ENCODE measurements at places on chromosomes 2 and 18. TPM values are rescaled to one million over a fixed set of nuclear protein-coding genes. Genes with fewer than 3 reads are reported as not detected.

DNA sequence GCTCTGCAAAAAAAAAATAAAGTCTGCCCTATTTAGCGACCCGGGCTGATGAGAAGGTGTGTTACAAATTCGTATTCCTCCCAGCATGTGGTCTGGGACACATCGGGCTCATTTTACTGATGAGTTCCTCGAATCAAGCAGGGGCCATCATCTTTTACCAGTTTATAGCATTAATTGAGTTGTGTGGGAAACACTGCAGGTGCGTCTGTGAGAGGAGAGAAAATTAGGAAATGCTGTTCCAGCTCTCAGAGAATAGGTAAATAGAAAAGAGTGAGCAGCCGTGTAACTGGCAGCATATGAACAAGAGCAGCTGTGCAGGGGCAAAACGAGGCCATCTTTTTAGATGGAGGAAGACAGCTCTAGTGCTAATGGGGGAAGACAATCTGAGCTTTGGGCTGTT lies 216.7 kb downstream of the SETBP1 start:
- H3K36me3 ChIP-seq: no peaks in the 10 kb centered on the region
- H3K27ac ChIP-seq: no peak overlapping the region
- no peak overlapping the region for H3K4me3 ChIP-seq
- no peak for DNase-seq

DNA sequence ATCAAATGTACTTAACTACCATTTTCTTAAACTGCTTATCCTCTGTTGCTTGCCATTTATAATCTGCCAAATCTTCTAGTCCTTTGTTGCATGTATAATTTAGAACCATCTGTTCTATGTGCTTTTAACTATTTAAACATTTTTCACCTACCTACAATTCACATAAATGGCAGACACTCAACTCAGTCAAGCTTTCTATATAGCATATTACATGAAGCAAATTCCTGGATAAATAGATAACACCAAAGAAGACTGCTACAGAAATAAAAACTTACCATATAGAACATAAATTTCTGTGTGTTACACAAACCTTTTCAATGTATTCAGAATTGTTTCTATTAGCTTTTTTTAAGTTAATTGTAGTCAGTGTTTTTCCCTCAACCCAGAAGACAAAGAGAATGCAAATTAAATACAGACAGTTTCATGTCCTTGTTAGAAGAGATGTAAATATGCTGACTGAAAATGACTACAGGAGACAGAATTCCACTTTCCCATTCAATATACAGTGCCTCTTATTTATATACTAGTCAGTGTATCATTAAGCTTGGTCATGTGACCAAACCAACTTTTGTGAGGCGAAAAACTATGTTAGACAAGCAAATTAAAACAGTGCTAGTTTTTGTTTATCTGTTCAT lies 2.6 kb downstream of the BAZ2B start:
- peak overlapping the region; percentile 56 for H3K4me3 ChIP-seq
- H3K36me3 ChIP-seq: no peaks in the 10 kb centered on the region
- no peaks in the 10 kb centered on the region for H3K27me3 ChIP-seq
- no peaks in the 10 kb centered on the region for H3K4me1 ChIP-seq
- DNase-seq: no peak

DNA sequence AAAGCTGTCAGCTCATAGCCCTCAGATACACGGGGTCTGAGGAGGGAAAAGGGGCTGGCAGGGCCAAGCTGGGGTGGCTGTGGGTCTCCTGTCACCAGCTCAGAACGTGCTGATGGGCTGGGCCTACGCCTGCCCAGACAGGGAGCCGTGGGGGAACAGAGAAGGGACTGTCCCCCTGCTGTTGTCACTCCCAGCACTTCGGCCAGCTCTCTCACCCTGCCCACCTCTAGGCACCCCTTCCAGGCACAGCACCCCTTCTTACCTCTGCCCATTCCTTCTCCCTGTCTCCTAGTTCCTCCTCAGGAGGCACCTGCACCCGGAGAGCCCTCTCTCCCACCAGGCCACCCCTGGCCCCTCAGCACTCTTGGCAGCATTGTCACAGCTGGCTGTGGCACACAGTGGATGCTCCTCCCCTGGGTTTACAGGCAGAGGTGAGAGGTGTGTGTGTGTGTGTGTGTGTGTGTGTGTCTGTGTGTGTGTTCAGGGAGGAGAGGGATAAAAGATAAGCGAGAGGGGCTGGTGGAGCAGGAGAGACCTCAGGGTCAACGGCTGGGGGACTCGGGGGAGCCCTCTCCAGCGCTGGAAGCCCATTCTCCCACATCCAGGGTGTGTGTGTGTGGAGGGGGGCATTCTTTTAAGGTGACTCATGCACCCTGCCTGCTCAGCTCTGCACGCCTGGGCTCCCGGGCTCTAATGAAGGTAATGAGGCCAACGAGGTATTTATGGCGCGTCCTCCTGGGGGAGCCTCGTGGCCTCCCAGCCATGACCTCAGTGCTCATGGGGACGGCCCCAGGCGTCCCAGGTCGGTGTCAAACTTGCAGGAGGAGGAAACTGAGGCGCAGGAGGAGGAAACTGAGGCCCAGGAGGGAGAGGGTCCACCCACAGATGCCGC lies 66.1 kb upstream of the SMAD7 start:
- no peaks in the 10 kb centered on the region for H3K36me3 ChIP-seq
- H3K27ac ChIP-seq: no peak overlapping the region
- H3K27me3 ChIP-seq: no peaks in the 10 kb centered on the region
- DNase-seq: peak; percentile 55
- no peak overlapping the region for H3K4me3 ChIP-seq
- H3K4me1 ChIP-seq: peaks cover 4% of the 10 kb centered on the region

Gene ZNF512
- total RNA-seq: 59.0 TPM

DNA sequence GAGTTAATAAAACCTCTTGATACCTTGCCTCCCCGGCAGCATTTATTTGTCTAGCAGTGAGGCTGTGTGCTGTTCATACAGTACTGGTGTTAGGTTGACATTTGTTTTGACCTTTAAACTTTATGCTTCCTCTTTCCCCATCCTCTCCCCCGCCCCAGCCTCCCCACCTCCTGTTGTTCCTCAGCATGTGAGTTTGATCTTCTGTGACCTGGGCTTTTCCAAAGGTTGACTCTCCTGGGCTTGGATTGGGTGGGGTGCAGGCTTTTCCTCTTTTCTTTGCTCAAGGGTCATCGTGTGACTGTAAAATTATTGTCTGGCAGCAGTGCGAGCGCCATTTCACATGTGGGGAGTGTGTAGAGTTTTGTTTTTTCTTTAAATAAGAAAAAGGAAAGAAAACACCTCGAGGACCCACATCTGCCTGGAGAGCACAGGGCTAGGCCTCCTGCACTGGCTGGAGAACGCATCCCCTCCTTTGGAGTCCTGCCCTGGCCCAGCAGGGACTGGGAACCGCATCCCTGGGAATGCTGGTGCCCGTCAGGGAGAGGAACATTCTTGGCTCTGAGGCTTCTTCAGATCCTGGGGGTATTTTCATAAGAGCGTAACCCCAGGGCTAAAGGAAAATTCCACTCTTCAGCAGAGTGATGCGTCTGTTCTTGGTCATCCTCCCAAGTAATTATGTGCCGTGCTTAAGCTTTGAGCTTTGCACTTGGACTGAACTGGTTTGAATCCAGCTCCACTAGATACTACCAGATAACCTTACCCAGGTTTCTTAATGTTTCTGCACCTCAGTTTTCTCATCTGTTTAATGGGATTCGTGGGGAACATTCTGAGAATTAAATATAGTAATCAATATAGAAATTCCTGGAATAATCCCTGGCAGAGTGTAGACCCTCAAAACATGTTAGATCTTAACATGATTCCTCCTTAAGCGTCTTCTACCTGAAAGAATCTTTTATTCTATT lies 91.5 kb downstream of the SETBP1 start:
- no peaks in the 10 kb centered on the region for H3K36me3 ChIP-seq
- peak; percentile 34 for DNase-seq
- no peaks in the 10 kb centered on the region for H3K27me3 ChIP-seq
- H3K4me3 ChIP-seq: no peak overlapping the region
- H3K27ac ChIP-seq: peak overlapping the region; percentile 58

DNA sequence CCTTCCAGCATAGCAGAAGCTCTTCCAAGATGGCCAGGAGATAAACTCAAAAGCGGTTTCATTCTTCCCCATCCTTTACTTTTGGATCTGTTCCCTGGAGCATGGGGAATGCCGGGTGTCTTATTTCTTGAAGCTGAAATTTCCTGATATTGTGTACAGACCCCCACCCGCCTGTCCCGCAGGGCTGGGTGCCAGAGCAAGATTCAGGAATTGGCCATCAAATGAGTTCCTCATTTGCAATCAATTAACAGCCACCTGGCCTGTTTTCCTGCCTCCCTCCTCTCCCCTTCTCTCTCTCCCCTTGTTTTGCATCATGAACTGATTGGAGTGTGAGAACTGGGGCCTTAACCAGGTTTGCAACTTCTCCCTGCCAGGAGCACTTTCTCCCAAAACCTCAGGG lies 202.1 kb downstream of the SH3RF3 start:
- no peak overlapping the region for H3K4me3 ChIP-seq
- peaks cover 13% of the 10 kb centered on the region for H3K4me1 ChIP-seq
- DNase-seq: peak; percentile 68
- no peaks in the 10 kb centered on the region for H3K36me3 ChIP-seq
- no peak overlapping the region for H3K27ac ChIP-seq
- H3K27me3 ChIP-seq: no peaks in the 10 kb centered on the region

Gene GNAL
- 16.1 TPM for total RNA-seq

Gene MAPK4
- total RNA-seq: 1.2 TPM

- no peak for DNase-seq
- no peak overlapping the region for H3K4me3 ChIP-seq
- H3K36me3 ChIP-seq: no peaks in the 10 kb centered on the region
Observed at GRCh38 chr2:112144966-112145365, 6.8 kb downstream of the FBLN7 start.

GRCh38 chr2:127961729-127962128 lies 66.1 kb downstream of the SAP130 start:
- no peaks in the 10 kb centered on the region for H3K4me1 ChIP-seq
- no peak for DNase-seq
- H3K27me3 ChIP-seq: no peaks in the 10 kb centered on the region
- H3K27ac ChIP-seq: no peak overlapping the region
- no peaks in the 10 kb centered on the region for H3K36me3 ChIP-seq

Gene LRRC30
- total RNA-seq: not detected

DNA sequence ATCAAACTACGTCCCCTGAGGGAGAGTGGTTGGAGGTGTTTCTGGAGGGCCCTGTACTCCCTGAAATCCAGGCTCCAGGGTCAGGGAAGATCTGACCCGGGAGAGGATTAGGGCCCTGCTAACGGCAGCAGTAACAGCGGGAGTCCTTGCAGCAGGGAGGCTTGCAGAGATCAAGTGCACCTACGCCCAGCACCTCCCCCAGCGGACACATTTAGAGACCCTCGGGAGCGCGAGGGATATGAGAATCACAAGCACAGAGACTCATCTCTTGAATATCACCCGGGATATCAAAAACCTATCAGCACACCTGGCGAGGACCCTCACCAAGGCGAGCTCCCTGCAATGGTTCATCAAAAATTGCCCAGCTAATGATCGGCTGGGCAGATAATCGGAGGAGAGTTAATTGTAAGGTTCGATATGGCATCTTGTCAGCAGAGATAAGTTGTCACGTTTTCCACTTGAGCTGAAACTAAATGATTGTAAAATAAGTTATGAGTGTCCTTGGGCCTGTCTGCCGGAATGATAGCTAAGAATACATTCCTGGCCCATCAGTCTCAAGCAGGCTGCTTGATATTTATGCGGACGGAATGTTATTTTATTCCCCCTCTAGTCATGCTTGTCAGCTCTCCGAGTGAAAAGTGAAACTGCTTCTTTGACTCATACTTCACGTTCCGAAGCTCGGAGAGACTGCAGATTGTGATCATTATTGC lies 209.8 kb downstream of the GBX2 start:
- DNase-seq: no peak
- H3K4me3 ChIP-seq: no peak overlapping the region
- no peaks in the 10 kb centered on the region for H3K4me1 ChIP-seq
- no peaks in the 10 kb centered on the region for H3K27me3 ChIP-seq

GRCh38 chr2:150994076-150994475 lies 267.6 kb downstream of the RBM43 start:
- H3K36me3 ChIP-seq: no peaks in the 10 kb centered on the region
- no peaks in the 10 kb centered on the region for H3K27me3 ChIP-seq
- H3K27ac ChIP-seq: no peak overlapping the region
- no peak for DNase-seq
- H3K4me3 ChIP-seq: no peak overlapping the region

- H3K4me1 ChIP-seq: no peaks in the 10 kb centered on the region
- no peaks in the 10 kb centered on the region for H3K36me3 ChIP-seq
- H3K4me3 ChIP-seq: no peak overlapping the region
- H3K27me3 ChIP-seq: no peaks in the 10 kb centered on the region
Observed at GRCh38 chr2:231563378-231563961, 29.2 kb upstream of the TEX44 start.
